GDM1 (cell line): ENCODE measurements at places on chromosomes 7 and 10.

- DNase-seq = no peak
Observed at GRCh38 chr10:17412323-17412722, 42.1 kb downstream of the ST8SIA6 start.

- peak; percentile 21 for DNase-seq
Observed at GRCh38 chr10:69644658-69645295, 14.7 kb downstream of the FAM241B start.

GRCh38 chr10:72685264-72685921 lies 6.5 kb upstream of the MCU start:
- no peak for DNase-seq

DNA sequence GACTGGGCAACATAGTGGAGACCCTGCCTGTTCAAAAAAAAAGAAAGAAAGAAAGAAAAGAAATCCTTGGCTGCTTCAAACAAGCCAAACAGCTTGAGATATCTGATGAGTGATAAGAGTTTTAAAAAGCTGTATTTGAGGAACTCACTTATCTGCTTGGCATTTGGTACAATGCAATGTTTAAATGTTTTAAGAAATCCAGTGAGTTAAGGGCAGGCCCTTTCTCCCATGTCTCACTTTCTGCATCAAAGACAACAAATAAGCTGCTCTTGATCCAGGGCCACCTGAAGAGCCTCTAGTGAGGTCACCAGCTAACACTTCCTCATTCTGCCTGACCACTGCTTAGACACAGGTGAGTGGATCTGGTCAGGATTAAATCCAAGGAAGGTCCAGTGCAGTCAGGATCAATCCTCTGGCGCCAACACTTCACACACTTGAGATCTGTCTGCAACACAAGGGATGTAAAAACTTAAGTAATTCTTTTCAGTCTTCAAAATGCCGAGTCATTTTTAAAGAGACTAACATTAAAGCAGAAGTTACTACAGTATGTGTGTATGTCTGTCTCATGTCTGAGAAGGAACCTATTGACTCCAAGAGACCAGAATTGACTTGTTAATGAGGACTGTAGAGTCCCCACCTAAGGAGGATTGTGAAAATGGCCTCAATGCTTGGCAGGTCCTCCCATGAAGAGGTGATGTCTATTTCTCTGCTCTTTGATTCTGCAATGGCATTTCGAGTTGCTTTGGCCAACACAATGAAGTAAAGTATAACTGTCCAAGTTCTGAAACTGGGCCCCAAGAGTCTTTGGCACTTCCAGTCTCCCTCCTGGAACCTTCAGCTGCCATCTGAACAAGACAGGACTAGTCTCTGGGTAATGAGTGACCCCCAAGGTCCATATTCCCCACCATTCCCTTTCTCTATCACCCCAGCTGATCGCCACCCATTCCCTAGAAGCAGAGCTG lies 43.1 kb downstream of the CREB3L2 start:
- peak; percentile 33 for DNase-seq

DNA sequence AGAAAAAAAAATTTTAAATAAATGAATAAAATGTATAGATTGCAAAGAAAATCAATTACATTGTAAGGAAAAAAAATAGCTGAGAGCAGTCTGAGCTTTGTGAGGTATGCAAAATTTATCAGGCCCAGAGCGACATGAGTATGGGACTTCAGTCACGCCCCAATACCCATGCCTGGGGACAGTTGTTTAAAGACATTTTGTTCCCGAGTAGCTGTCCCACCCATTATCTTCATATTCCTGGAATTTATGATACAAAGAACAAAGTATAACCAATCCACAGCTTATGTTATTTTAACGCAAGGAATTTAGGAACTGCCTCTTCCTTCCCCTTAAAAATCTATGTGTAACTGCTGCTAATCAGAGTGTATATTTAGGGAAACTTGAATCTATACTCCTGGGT lies 1.6 kb upstream of the PON2 start:
- DNase-seq = no peak

GRCh38 chr10:5975641-5976473 lies 1.5 kb downstream of the IL15RA start:
- DNase-seq = no peak

- no peak for DNase-seq
Observed at GRCh38 chr10:49615213-49615612, 1.4 kb downstream of the CHAT start.

DNA sequence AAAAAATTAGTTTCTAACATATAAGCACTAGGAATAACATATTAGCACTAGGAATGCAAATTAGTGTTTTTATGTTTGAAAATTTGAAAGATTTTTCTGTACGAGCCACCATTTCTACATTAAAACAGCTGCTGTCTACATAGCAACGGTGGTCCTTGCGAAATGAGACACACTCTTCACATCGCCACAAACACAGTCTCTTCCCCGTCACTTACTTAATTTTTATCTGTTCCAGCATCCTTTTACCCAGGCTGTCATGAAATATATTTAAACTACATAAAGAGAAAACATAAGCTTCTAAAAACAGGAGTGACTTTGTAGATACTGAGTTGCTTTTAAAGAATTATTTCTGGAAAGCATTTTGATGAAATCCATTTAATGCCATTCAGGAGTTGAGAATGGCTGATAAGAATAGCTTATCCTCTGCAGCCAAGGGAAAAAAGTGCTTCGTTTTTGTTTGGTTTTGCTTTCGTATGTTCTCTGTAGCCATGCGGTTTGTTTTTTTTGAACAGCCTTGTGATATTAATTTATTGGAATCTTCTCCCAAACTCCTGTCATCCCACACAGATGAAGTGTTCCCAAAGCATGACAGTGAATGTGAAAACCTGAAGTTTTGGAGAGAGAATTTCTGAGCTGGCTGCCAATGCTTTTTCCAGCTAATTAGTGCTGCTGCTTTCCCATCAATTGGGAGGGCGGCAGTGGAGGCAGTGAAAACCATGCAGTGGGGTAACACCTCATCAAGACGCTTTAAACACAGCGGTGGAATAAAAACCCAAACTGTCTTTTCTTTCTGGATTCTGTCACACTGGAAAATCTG lies 603.7 kb upstream of the ADARB2 start:
- no peak for DNase-seq
